ENCODE measurements at places on chromosomes 3 and 15.

GRCh38 chr3:9890249-9891071 is at the start of gene JAGN1:
Gene JAGN1 (plus strand): TSS chr3:9890610. CDS start chr3:9890723, 113 bp downstream.
- DNase-seq = peak; percentile 92

DNA sequence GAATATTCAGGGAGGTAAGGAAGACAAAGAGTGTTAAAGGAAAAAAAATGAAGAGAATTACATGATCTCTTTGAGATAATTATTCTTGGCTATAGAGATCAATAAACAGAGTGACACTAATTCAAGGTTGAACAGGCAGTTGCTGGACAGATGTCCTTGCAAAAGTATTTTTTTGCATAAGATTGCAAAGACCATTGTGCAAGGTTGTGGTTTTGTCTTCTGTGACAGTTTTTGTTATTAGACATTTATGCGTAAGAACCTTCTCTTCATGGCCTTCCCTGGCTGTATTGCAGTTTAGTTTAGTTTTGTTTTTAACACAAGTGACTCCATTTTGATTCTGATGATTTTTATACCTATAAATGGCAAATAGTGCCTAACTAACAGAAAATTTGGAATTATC is 682.8 kb upstream of the ARPP21 start:
- DNase-seq = no peak

GRCh38 chr15:53213336-53213735 is 423.2 kb upstream of the ONECUT1 start:
- DNase-seq = no peak

DNA sequence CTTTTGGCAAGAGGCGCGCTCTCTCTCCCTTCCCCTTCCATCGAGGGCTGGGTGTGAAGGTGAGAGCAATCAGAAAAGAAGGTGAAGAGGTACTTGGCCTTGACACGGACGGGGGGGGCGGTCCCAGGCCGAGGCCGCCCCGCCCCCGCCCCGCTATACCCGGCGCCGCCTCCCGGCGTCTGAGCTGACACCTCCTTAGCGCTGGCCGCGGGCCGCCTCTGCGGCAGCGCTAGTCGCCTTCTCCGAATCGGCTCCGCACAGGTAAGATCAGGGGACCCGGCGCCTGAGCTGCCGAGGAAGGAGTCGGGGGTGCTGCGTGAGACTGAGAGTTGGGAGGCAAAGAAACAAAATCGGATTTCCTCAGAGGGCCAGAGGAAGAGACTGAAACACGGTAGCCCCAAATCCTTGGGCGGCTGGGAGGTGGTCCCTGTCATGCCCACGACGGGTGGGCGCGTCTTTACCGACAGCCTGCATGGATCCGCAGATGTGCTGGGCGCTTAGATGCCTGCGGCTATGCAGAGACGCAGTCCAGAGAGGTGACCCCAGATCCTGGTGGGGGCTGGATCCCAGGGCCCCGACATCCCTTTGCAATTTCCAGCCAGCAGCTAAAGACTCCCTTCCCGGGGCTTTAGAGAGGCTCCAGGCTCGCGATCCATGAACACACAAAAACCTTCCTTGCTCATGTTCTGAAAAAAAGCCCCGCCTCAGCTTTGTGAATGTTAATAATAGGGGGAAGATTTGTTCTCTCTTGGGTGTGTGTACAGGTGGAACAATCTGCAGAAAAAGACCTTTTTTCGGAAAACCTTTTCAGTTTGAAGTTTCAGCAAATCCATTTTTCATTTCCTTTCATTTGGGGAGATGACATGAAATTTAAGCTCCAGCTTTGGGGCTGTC is at the start of gene ENTPD3:
ENTPD3 (plus strand) TSS at position 184 of the 894 bp plus-strand sequence. CDS start 874 bp downstream, outside the sequence.
- peak; percentile 39 for DNase-seq

GRCh38 chr3:9214185-9214584 is 35.3 kb downstream of the SRGAP3 start:
- DNase-seq = no peak

- DNase-seq = peak; percentile 2
Measured at GRCh38 chr3:2765002-2765579, 345.1 kb downstream of the IL5RA start.

DNA sequence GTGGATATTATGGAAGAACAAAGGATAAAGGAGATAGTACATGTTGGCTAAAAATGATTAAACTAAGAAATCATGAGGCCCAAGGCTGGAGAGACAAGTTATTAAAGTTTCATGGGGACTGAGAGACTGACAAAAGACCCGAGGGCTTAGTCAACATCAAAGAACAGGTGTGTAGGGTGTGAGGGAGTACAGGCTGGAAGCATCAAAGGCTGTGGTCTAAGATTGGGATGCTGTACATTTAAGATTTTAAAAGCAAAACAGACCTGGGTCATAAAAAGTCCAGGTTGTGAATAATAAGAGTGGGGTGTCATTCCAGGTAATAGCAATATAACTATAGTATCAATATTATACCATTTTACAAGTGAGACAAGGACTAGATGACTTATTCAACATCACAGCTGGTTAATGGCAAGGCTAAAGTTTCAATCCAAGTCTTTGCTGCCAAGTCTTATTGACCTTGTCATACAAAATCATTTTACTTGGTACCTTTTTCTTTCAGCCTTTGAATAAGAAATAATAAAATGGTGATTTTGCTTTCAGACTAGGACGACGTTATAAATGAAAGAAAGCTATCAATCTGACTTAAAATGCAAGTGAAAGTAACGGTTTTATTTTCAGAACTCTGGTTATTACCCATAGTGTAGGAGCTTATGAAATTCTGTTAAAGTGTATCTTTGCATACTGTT is 211.6 kb downstream of the TNIK start:
- DNase-seq = peak; percentile 23

GRCh38 chr3:177377166-177377565 is 179.9 kb upstream of the TBL1XR1 start:
- DNase-seq = no peak

DNA sequence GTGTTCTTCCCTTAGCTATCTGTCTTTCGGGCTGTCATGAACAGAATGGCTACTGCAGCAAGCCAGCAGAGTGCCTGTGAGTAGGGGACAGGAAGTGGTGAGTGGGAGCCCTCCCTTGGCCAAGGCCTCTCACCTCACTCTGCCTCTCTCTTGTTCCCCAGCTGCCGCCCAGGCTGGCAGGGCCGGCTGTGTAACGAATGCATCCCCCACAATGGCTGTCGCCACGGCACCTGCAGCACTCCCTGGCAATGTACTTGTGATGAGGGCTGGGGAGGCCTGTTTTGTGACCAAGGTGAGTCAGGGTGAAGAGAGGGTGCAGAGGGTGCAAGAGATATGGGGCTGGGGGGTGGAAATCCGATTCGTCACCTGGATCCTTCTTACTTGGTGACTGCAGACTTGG is 3.0 kb downstream of the DLL4 start:
- DNase-seq = no peak

DNA sequence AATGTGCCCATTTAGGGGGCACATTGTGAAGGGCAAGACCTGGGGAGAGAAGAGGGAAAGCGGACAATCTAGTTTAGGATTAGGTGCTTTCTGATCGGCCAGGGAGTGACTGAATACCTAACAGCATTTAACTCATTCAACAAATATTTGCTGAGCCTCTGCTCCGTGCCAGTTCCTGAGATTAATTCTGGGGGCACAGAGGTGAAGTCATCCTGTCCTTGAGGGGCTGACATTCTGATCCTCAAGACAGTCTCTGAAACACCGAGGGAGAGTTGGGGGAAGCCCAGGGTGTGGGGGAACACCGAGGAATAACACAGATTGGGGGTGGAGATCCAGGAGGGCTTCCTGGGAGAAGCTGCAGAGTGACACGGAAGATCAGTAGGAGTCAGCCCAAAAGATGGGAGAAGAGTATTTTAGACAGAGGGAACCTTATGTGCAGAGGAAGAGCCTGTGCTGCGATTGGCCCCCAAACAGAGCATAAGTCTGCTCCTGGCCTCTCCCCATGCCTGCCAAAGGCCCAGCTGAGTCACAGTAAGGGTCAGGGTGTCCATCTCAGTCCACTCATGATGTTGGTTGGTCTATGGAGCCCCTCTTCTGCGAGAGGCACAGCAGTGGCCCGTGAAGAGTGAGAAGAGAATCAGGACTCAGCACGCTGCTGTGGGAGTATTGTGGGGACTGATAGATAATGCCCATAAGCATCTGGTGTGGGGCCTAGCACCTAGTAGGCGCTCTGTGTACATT is 60.2 kb downstream of the AMOTL2 start:
- DNase-seq = no peak

DNA sequence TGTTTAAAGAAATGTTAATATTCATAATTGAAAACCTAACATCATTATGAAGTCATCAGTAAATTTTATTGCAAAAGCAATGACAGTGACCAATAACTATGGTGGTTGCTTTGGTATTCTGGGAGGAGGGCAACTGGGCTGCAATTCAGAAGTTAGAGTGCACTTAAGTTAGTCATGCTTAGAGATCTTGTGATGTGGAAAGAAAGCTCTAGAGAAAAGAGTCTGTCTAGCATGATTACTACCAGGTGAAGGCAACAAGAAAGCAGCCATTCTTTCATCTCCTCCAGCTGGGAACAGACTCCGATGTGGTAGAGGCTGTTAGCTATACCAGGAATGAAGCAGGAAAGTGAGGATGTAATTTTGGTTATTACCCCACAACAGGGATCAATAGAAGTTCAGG is 625.6 kb downstream of the SI start:
- DNase-seq = no peak

- DNase-seq = no peak
Measured at GRCh38 chr3:129662191-129662608, 55.7 kb upstream of the PLXND1 start.

GRCh38 chr3:54530091-54530490 is 397.8 kb downstream of the LRTM1 start:
- DNase-seq = no peak

- DNase-seq = no peak
Measured at GRCh38 chr15:51121631-51122225, 27.0 kb upstream of the TNFAIP8L3 start.

All from activated T-cell treated with anti-CD3 and anti-CD28 coated beads, Interleukin-2, amount 50 U/mL, for 72 hours (primary cell).